ENCODE measurements at places on chromosomes 7 and 10.
A peak's percentile ranks its signal among the peaks of the same experiment; 100 is the strongest.

GRCh38 chr7:81688622-81689411 lies 81.0 kb downstream of the HGF start:
- no peak for DNase-seq

DNA sequence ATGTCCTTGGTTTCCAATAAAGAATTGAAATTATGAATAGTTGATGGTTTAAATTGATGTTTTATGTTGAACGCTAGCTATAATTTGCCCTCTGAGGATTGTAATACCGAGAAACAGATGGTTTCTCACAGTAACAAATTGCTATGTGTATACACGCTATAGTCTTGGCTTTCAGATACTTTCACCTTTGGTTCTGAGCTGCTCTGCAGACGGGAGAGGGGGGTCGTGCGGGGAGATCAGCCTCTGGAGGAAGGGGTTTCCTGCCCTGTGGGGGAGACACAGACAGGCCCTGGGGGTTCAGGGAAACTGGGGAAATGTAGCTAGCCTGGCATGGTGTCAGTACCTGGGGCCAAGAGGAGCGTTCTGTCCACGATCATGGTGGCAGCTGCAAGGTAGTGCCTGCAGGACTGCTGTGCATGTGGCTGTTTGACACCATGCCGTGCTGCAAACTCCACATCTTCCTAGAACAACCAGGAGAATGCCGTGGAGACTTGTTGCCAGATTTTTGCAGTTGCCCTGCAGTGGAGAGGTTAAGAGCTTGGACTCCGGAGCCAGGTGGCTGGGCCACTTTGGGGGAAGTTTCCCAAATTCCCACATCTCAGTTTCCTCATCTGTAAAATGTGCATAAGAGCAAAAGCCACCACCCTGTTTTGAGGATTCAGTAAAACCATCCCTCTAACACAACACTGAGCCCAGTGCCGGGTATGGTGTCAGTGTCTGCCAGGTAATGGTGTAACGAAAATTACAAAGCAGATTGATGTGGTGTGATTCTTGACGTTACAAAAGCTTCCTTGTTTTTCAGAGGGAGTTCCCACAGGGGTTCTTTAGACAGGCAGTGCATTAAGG lies 167.9 kb downstream of the CUX1 start:
- DNase-seq = no peak

- DNase-seq = no peak
Observed at GRCh38 chr10:393787-394438, 258.7 kb downstream of the ZMYND11 start.

GRCh38 chr7:10588084-10588483 lies 385.6 kb upstream of the PHF14 start:
- no peak for DNase-seq

GRCh38 chr7:106482091-106482490 lies 178.9 kb downstream of the CCDC71L start:
- DNase-seq = no peak

DNA sequence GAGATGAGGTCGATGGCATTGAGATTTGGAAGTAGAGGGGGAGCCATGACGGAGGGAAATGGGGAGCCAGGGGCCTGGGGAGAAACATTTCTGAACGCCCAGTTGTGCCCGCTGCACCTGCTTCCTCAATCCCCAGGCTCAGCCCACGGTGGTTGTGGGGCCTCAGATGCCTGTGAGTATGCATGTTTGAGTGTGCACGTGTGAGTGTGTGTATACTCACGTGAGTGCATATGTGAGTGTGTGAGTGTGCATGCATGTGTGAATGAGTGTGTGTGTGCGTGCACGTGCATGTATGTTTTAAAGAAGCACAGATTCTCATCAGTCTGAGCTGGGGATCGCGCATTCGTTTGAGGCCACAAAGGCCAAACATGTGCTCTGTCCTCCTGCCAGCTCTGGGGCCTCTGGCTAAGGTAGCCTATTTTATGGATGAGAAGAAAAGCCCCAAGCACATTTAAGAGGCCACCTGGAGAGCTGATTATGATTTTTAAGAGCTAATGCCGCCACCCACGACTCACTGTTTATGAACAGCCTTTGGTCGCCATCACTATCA lies 154.8 kb downstream of the ARHGAP12 start:
- no peak for DNase-seq

GRCh38 chr7:78718212-78718611 lies 735.3 kb downstream of the MAGI2 start:
- no peak for DNase-seq

GRCh38 chr10:60992636-60993035 lies 48.7 kb upstream of the RHOBTB1 start:
- DNase-seq = no peak

DNA sequence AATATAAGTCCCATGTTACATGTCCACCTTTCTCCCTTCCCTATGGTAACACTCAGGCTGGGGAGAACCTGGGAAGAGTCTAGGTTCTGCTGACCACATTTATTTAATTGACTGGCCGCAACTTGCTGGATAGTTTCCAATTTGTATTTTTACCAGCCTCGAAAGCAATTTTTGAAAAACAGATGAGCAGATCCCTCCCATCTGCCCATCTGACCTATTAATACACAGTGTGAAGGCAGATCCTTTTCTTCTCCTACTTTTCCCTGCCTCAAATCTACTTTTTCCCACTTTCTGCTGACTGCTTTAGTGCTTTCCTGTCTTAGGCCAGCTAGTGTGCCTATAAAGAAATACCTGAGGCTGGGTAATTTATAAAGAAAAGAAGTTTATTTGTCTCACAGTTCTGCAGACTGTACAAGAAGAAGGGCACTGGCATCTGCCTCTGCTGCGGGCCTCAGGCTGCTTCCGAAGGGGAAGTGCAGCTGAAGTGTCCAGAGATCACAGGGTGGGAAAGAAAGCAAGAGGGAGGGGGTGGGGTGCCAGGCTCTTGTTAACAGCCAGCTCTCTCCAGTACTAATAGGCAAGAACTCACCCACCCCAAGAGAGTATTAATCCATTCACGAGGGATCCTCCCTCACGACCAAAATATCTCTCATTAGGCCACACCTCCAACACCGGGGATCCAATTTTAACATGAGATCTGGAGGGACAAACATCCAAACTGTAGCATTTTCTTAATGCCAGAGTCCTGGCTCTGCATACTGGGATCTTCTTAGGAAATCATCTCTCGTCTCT lies 336.0 kb upstream of the IGFBP3 start:
- no peak for DNase-seq

- DNase-seq = no peak
Observed at GRCh38 chr7:84248267-84248666, 53.7 kb upstream of the SEMA3A start.

DNA sequence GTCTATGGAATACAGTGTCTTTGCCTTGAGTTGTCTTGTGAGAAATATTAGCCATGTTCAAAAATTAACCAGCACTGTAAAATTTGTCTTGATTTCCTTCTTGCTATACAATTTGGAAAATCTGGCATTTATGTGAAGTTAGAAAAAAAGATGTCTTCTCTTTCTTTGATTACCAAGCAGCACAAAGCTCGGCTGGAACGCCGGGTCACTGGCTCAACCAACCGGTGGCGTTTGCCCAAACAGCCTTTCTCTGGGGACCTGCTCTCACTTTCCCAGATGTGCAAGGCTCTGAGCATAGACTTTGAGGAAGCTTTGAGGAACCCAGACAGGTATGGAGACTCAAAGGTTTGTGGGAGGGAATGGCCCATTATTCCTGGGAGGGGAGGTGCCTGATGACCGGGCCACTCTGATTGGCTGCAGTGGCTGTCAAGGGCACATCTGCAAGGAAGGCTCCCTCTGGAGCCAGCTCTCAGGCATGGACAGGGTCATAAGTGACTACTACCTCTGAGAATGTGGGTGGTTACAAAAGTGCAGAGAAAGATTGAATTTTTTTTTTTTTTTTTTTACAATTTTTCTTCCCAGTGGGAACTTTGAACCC lies 5.6 kb downstream of the BTBD16 start:
- DNase-seq = no peak

DNA sequence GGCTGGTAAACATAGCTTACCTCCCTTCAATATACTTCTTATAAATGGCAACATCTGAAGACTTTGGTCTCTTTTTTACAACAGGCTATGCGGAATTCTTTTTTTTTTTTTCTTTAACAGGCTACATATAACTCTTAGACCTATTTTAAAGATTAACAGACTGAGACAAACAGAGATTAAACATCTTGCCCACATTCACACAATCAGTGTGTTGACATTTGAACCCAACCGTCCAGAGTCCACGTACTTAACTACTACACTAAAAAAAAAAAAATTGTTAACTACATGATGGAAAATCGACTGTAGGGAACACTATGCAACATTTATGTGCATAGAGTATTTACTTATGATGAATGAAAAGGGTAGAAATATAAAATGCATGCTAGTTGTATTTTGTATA lies 298.5 kb downstream of the ELMO1 start:
- DNase-seq = no peak

GRCh38 chr10:1172256-1172984 lies 116.2 kb downstream of the WDR37 start:
- DNase-seq = no peak

- DNase-seq = no peak
Observed at GRCh38 chr7:28239823-28240204, 59.2 kb upstream of the JAZF1 start.

DNA sequence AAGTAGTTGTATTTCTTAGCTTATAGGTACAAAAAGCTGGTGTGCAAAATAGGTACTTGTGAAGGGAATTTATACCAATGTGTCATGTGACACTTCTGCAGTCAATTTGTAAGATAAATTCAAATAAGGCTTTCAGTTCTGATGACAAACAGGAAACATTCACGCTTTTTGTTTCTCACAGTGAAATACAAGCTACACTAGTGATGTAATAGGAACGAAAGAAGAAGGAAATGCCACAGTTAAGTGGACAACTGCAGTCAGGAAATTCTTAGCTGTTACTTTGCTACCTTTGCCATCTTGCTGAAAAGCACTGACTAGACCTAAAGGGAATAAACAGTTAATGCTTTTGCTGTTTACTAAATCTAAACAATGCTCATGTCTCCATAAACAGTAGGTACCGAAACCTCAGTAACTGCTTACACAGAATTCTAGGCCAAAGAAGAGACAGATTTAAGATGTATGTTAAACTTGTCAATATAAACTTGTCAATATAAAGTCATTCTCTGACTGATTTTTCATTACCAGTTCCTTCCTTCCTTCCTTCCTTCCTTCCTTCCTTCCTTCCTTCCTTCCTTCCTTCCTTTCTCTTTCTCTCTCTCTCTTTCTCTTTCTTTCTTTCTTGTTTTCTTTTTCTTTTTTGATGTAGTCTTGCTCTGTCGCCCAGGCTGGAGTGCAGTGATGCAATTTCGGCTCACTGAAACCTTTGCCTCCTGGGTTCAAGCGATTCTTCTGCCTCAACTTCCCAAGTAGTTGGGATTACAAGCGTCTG lies 10.1 kb downstream of the OTUD1 start:
- DNase-seq = no peak

- no peak for DNase-seq
Observed at GRCh38 chr7:77757589-77757988, 40.6 kb downstream of the TMEM60 start.

DNA sequence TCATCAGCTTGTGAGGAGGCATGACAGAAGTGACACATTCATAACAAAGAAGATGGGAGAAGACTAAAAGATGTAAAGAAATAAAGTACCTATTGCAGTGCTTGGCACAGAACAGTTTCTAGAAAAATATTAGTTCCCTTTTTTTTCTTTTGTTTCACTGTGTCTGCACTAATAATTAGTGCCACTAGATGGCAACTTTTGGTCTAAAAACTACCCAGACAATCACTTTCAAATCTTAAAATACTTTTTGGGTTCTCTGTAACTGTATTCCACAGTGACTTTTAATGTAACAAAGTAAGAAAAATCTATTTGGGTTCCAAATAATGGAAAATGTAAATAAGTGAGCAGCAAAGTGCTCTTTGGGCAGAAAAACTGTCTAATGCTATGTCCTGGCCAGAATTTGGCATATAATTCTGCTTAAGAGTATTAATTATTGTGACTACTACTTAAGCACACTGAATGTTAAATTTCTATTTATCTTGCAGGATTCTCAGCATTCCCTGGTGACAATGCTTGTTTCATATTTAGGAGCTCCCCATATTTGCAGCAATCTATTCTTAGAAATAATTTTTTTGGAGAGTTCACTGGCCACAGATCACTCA lies 134.8 kb upstream of the KIF5B start:
- DNase-seq = peak; percentile 37

DNA sequence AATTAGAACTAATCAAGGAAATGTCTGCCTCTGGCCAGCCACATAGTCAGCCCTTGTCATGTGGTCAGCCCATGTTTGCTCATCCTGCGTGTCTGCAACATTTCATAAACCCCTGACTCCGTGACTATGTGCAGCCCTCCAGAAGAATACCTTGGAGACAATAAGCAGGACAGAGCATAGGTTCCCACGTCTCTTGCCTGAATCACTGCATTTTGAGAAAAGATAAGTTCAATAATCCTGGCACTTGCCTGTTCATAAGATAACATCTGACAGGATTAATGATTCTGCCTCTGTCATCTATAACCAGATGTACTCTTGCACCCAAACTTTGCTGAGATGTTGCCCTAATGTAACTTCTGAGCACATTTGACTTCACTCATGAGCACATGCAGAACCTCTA lies 78.4 kb downstream of the AKR1D1 start:
- no peak for DNase-seq

- no peak for DNase-seq
Observed at GRCh38 chr7:23001610-23002009, 12.3 kb downstream of the HYCC1 start.

DNA sequence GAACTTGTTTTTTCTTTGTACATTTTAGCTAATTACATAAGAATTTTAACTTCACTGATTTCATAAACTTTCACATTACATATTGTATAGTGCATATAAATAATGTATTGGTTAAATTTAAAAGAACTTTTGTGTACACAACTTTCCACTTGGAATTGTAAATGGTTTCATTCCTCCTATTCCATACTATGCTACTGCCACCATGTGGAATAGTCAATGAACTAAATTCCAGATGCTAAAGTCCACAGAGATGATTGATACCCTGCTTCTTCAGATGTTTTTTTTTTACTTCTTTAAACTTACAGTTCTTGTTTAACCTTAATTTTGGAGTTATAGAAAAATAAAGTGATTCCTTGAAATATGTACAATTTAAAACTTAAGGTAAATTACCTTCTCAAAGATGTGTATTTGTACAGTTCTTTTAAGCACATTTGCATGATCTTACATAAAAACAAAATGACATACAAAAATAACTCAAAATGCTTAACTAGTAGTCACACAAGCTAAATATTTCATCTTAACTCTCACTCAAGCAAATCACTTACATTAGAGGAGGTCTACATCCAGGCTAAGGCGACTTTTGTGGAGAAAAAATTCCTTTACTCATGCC lies 247.6 kb upstream of the HGF start:
- no peak for DNase-seq

DNA sequence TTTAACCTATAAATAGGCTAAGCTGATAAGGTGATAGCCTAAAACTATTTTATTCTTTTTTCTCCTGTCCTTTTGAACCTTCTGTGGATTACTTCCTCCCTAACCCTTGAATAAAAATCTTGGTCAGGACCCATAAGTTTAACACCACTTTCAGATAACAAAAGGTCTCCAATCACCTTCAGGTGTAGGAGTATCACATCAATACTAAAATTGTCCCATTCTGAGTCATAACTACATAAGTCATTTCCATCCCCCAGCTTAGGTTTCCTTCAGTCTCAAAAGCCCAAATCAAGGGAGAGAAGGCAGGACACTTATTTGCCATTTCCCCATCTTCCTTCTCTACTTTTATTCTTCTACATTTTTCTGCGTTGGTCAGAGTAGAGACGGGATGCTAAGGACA lies 56.9 kb upstream of the WNT16 start:
- no peak for DNase-seq
